ENCODE measurements at places on chromosomes 12 and 14. TPM values are rescaled to one million over a fixed set of nuclear protein-coding genes. Genes with fewer than 3 reads are reported as not detected.
A peak's percentile ranks its signal among the peaks of the same experiment; 100 is the strongest.

DNA sequence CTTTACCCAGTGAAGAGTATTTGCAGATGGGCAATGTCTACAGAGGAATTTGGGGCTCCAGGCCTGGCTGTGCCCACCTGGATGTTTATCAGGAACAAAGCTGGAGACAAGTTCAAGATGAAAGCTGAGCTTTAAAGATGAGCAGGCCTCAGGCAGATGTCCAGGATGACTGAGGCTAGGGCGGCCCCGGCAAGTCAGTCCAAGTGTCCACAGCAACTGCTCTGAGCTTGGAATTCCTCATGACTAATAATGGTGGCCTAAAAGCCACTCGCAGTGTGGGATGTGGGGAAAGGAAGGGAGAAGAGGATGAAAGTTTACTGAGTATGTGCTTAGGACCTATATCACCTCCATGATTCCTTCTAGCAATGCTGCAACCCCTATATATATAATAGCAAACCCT lies 128.2 kb upstream of the NOS1 start:
- no peak for DNase-seq

- DNase-seq = no peak
Observed at GRCh38 chr14:89185919-89186855, 230.8 kb downstream of the FOXN3 start.

GRCh38 chr14:103651585-103651984 lies 22.6 kb downstream of the KLC1 start:
- no peak for DNase-seq

- no peak for DNase-seq
Observed at GRCh38 chr14:86521031-86521730, 991.2 kb downstream of the FLRT2 start.

DNA sequence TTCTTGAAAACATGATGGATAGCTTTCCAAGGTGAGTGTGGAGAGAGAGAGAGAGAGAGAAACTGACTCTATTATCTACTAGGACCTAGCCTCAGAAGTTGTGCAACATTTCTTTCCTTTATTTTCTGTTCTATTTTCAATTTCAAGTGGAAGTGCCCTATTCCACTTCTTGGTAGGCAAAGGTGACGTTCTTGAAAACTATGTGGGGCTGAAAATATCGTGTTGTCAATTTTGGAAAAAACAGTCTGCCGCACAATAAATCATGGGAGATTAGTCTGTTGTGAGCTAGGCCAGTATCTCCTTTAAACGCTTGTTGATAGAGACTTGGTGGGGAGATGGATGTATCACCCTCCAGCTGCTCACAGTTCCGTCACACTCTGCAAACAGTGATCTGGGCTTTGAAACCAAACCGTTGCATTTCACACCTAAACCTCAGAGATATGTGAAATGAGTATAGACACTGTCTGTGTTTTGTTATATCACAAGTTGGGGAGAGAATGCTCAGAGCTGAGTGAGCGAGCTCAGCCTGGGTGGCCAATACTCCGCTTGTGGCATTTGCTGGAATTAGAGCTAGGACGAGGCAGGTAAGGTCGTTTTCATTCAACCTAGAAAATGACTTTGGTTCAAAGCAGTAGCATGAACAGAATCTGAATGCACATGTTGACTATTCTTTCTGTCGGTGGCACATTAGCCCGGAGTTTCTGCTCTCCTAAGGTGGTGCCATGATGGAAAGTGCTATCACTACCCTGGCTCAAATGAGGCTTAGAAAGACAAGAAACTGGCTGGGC lies 75.1 kb upstream of the ST8SIA1 start:
- DNase-seq = no peak

DNA sequence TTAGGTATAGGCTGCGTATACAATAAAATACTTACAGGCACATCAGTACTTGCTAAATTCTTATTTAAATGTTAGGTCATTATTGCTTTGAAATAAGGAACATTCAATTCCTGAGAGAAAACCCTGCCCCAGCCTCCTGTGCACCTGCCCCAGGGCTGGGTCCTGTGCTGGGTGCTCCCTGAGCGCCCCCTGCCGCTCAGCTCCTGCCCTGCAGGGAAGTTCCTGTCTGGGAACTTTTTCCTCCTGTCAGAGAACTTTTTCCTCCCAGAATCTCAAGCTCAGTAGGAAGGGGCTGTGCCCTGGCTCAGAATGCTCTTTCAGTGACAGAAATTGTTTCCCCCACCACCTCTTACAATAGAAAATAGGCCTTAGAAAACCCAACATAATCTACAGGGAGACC lies 751.1 kb downstream of the TMEM121 start:
- DNase-seq = no peak

DNA sequence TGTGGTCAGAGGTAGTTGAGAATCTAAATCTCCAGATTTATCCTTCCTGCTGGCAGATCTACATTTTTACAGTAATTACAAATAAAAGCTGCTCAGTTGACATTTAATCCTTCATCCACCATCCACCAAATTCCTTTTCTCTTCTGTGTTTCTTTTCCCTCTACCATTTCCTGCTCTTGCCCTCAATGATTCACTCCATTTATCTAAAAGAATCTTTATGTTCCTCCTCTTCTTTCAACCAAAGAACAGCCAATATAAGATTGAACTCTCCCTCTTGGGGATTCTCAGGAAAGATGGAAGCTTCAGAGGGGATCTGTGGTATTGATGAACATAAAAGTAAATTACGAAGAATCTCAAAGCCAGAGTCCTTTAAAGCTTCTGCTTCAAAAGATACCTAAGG lies 4.4 kb downstream of the MAP4K5 start:
- DNase-seq = no peak

DNA sequence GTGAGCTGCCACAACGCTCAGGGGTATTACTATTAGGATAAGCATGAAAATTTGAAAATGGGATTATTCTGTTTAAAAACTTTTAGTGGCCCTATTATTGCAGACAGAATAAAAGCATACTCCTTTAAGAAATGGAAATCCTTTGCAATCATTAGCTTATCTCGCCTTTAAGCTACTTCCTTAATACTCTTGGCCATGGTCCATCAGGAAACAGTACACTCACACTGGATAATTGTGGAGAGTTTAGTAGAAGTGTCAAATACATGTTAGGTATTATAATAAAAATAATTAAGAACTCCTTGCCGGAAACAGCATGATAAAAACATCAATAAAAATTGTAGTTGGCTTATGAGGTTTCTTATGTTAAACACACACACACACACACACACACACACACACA lies 100.4 kb upstream of the PPFIA2 start:
- no peak for DNase-seq

DNA sequence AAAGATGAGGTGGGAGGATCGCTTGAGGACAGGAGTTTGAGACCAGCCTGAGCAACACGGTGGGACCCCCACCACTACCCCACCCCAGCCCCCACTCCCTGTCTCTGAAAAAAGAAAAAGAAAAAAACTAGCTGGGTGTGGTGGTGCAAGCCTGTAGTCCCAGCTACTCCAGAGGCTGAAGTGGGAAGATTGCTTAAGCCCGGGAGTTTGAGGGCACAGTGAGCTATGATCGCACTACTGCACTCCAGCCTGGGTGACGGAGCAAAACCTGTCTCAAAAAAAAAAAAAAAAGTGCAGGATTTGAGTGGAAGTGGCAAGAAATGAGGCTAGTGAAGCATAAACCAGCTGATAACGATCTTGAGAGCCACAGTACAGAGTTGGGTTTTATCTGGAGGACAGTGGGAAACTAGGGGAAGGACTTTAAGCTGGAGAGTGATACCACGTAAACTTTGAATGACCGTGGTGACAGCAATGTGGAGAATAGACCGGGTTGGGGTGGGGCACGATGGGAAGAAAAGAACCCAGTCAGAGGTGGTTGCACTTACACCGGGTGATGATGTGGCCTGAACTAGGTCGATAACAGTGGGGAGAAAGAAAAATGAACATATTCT lies 85.3 kb downstream of the TMEM260 start:
- no peak for DNase-seq

DNA sequence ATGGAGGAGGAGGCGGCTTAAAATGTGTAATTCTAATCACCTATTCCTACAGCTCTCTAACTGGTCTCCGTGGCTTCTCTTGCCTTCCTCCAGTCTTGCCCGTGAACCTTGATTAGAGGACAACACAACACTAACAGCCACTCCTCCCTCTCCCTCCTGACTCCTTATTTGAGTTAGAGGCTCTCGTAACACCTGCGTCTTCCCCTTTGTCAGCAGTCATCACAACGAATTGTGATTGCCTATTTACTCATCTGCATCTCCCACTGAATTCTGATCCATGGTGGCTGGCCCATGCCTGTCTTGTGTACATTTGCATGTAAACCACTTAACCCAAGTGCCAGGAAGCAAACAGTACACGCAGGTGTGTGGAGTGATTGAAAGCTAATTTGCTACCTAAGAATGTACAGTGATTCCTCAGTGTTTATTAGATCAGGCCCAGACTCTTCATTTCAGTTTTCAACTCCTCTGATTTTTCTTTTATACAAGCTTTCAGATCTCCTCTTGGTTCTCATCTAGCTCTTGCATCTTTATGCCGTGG lies 154.5 kb downstream of the MON2 start:
- no peak for DNase-seq

- no peak for DNase-seq
Observed at GRCh38 chr14:54975856-54976255, 51.0 kb downstream of the WDHD1 start.

GRCh38 chr12:98719515-98720504 lies 74.7 kb downstream of the APAF1 start:
- DNase-seq = no peak

DNA sequence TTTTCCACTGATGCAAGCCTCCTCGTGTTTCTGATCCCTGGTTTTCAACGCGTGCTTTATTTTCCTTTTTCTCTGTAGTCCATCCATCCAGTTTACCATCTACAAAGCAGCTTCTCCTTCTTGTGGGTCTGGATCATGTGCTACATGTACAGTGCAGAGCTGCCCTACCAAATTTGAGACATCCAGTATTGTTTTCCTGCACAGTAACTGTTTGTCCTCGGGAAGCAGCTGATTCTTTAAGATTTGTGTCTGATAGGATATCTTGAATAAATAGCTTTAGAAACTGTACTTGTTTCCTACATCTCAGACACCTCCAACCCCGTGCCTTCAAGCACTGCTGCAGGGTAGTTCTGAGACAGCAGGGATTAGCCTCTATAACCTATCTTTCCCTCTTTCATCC lies 368.1 kb upstream of the FAR2 start:
- DNase-seq = no peak

- DNase-seq = peak; percentile 95
Observed at GRCh38 chr14:31207287-31207754, 272 bp downstream of the HECTD1 start.

- no peak for DNase-seq
Observed at GRCh38 chr12:56261503-56262232, 3.5 kb upstream of the ANKRD52 start.

DNA sequence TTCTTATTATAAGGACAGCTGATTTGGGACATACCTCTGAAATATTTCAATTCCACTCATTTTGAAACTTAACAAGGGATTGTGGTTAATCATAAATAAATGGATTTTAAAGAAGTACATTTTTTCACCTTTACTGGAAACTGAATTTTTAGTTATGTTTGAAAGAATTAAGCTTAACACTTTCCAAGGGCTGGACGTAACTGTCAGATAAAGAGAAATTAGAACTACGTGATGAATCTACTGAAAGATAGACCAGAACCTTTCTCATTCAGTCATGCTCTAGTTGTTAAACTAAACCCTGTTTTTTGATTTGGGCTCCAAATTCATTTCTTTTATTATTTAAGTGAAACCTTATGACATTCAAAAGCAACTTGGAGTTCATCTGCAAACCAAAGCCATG lies 1892.1 kb upstream of the SEL1L start:
- DNase-seq = no peak

- peak; percentile 17 for DNase-seq
Observed at GRCh38 chr12:80937391-80938238, at the start of gene LIN7A. LIN7A (minus strand) TSS chr12:80937934; CDS start chr12:80937722, 212 bp downstream.

GRCh38 chr12:25388183-25388582 lies 137.5 kb upstream of the KRAS start:
- peak; percentile 43 for DNase-seq

GRCh38 chr12:59370933-59371332 lies 224.9 kb upstream of the SLC16A7 start:
- no peak for DNase-seq

DNA sequence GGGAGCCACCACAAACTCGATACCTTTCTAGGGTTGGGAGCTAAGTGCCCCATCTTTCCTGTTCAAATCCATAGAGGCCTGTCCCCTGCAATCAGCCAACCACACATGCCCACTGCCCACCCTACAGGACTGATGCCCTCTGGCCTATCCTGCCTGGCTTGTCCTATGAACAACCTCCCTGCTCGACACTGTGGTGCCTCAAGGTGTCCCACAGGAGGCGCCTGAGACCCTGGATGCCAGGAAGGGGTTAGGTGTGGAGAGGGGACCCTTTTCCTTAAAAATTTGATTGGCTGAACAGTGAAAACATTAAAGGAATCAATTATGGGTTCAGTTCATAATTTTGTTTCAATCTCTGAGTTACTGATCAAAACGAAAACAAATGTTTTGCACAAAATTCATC lies 97.3 kb upstream of the FZD10 start:
- DNase-seq = no peak

DNA sequence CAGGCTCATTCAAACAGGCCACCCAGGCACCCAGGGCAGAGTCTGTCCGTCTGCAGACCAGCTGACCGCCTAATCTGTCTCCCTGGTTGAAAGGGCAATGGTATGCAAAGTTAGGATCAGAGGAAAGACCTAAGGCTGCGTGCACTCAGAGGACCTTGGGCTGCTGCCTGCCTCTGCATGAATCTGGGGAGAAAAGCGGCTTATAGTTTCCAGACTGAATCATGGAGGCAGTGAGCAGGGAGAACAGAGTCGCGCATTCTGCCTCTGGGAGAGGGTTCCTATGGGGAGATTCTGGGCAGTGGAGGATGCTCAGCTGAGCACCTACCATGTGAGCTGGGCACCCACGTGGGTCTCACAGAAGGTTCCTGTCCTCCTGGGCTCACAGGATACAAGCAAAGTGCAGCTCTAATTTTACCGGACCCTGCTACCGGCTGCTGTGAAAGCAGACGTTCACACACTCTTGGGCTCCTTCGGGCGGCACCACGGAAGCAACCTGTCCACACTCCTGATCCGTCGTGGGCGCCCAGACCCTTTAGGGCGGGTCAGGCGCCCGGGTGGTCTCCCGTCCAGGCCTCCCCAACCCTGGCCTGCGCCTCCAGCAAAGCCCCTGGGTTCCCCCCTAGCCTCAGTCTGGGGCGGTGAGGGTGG lies 772 bp downstream of the SCARB1 start:
- peak; percentile 45 for DNase-seq

- DNase-seq = no peak
Observed at GRCh38 chr14:25381498-25381897, 331.6 kb upstream of the STXBP6 start.

- DNase-seq = no peak
Observed at GRCh38 chr12:1398673-1399072, 195.7 kb downstream of the FBXL14 start.

- DNase-seq = no peak
Observed at GRCh38 chr12:59715434-59715833, 119.6 kb downstream of the SLC16A7 start.

SNRPF gene
- 35.4 TPM for total RNA-seq

CIROP gene
- total RNA-seq = not detected

GPD1 gene
- total RNA-seq = 2.1 TPM

RND1 gene
- total RNA-seq = 3.4 TPM

PTPRO gene
- total RNA-seq = 26.1 TPM

KLHL42 gene
- total RNA-seq = 16.5 TPM

ZFYVE26 gene
- total RNA-seq = 19.2 TPM

TMEM179 gene
- total RNA-seq = 0.69 TPM
